ENCODE measurements at places on chromosomes 1 and 21. TPM values are rescaled to one million over a fixed set of nuclear protein-coding genes. Genes with fewer than 3 reads are reported as not detected.

DNA sequence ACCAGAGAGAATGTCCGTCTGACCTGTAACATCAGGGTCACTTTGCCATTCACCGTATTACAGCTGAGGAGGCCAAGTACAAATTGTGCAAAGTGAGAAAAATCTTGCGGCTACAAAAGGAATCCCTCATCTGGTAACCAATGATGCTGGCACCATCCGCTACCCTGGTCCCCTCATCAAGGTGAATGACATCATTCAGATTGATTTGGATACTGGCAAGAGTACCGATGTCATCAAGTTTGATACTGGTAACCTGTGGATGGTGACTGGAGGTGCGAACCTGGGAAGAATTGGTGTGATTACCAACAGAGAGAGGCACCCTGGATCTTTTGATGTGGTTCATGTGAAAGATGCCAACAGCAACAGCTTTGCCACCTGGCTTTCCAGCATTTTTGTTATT lies 18.3 kb upstream of the MUL1 start:
- DNase-seq, result no peak

The FMOD gene
- 57.1 TPM for total RNA-seq

- no peak for DNase-seq
These were observed 64.1 kb downstream of the TIAM1 start for GRCh38 chr21:31279986-31280385.

DNA sequence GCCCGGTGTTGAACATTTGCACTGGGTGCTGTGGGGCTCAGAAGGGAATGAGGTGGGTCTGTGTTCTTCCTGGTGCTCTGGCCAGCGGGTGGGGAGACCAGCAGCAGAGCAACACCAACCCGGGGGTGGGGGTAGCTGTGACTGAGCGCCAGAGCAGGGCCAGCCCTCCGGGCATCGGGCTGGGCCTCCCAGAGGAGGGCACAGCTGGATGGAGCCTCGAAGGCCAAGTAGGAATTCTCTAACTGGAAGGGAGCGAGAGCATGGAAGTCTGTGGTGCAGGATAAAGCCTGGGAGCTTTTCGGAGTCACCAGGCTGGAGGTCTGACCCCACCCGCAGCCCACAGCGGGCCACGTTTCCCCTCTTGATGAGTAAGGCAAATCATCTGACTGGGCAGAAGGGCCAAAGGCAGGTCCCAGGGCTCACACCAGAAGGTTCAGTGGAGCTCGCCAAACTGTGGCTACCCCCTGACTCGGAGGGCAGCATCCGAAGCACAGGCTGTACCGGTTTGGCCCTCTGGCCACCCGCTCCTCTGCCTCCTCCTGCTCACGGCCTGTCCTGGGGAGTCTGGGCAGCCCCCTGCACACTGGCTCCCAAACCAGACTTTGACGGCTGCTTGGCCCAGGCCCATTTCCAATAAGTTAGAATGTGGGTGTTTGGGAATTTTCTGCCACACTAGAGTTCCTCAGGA lies 18.8 kb downstream of the SLC1A7 start:
- no peak for DNase-seq

GRCh38 chr1:214603819-214604252 lies 841 bp downstream of the CENPF start:
- peak; percentile 11 for DNase-seq

DNA sequence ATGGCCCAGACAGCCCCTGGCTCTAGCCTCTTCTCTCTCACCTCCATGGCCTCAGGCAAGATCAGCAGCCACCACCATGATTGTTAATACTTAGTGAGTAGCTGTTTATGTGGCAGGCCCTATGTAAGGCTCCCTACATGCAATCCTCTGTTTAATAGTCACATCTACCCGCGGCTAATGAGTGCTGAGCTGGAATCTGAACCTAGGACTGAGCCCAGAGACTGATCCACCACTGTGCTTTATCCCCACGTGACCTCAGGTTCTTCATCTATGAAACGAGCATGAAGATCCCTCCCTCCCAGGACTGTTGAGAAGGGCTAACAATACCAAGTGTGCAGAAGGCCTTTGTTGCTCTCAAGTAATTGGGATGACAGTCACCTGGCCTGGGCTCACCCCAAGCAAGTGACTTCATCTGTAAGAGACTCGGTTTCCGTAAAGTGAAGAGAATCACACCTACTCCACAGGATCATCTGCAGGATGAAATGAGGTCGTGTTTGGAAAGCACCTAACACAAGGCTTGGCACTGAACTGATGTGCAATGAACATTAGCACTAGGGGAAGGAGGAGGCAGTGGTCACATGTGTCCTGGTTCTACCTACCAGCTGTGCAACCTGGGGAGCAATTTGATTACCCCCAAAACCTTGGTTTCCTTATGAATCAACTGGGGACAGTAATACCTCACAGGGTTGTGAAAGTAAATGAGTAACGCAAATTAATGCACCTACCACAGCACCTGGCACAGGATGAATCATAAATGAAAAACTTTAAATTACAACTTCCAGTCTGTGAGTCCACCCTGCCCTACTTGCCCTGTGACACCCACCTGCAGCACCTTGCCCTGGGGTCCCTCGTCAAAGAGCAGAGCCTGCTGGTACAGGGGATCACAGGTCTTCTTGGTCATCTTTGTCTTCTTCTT lies 37.2 kb downstream of the RIMS3 start:
- DNase-seq, result no peak

- DNase-seq, result no peak
These were observed 39.4 kb downstream of the GLMN start for GRCh38 chr1:92259350-92259749.

DNA sequence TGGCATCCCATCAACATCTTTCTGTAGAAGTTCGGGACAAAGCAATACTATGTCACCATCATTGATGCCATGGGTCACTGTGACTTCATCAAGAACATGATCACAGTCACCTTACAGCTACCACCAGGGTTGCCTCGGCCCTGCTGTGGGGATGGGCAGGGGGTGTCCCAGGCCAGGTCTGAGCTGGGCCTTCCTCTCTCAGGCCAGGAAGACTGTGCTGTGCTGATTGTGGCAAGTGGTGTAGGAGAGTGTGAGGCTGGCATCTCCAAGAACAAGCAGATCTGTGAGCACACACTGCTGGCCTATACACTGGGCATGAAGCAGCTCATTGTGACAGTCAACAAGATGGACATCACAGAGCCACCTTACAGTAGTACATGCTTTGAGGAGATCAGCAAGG lies 20.9 kb upstream of the RPL11 start:
- no peak for DNase-seq

GRCh38 chr1:29697391-29697780 lies 461.1 kb downstream of the PTPRU start:
- DNase-seq, result no peak

GRCh38 chr1:66571789-66572188 lies 37.8 kb downstream of the SGIP1 start:
- no peak for DNase-seq

- no peak for DNase-seq
These were observed 103.9 kb upstream of the EDN2 start for GRCh38 chr1:41588334-41588875.

GRCh38 chr1:191912517-191912916 lies 245.7 kb upstream of the RGS18 start:
- no peak for DNase-seq

DNA sequence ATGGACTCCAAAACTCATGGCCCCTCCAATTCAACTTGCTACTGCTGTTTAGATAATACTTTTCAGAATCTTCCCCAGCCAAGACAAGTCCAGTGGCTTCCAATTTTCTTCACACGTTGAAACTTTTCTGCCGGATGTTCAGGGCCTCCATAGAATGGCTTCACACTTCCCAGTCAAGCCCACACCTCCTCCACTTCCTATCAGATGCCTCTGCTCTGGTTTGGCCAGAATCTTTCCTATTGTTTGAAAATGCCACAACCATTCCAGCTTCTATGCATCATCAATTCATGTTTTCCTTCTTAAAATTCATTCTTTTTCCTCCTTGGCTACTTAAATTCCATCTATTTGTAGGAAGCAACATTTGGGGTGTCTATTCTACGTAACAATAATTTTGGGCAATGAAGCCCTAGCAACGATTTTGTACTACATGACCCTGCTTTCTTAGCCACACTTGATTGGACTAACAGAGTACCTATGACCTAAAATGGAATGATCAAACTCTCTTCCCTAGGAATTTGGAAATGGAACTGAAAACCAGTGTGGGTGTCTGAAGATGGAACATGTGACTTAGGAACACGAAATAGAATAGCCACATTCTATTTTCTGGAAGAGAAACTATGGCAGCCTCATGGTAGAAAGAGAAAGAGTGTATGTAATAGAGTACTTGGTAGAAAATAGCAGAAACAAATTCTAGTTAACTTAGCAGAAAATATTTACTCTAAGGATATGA lies 74.1 kb upstream of the CNIH3 start:
- no peak for DNase-seq
